Muscle of leg (tissue), 16 donors: ENCODE measurements at places on chromosomes 2 and 18.

GRCh38 chr18:47949202-47949601 is 18.7 kb upstream of the SMAD2 start:
- peak; percentile 70 for DNase-seq

- no peak for DNase-seq
Observed at GRCh38 chr18:26653943-26654615, 105.7 kb upstream of the KCTD1 start.

GRCh38 chr2:103738606-103739005 is 976.8 kb downstream of the TMEM182 start:
- no peak for DNase-seq

DNA sequence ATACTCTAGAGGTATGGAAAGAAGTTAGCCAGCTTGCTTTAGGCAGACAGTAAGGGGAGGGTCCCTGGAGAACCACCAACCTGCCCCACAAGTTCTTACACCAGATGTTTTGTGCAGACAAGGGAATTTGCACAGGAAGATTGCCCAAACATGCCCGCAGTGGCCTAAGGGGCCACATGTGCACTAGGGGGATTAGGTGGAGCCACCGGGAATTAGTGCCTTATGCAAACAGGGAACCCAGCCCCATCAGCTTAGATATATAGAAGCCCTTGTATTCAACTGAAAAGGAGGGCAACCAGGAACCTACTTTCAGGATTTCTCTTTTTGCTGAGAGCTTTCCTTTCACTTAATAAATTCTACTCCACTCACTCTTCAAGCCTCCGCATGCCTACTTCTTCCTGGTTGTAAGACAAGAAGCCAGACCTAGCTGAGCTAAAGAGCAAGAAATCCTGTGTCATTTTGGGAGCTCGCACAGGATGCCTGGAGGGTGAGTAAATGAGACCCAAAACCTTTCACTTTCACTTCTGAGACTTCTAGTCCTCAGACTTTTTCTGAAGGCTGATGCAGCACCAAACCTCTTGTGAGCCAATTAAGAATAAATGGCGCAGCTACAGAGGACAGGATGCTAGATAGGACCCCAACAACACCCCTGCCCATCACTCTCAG is 146.3 kb downstream of the GCA start:
- no peak for DNase-seq

GRCh38 chr2:20172273-20173055 is 52.5 kb downstream of the SDC1 start:
- DNase-seq, result no peak

GRCh38 chr2:236061899-236062298 is 106.3 kb downstream of the GBX2 start:
- DNase-seq, result no peak

DNA sequence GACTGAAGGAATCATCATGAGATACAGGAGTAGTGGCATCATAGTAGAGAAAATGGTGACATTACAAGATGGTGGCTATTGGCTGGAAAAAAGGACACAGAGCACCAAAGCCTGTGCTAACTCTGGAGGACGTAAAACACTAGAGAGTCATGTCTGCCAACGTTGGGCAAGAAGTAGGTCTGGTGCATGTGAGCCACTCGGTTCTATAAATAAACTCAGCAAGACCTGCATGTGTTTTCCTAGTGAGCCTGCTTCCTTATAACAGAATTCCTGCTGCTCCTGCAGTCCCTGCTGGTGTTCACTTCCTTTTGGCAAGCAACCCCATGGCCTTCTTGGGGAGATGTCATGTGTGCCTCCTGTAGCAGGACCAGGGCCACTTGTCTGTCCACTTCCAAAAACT is 325.2 kb downstream of the OSR1 start:
- DNase-seq, result no peak

GRCh38 chr18:79664525-79665125 is 15.0 kb upstream of the CTDP1 start:
- no peak for DNase-seq

DNA sequence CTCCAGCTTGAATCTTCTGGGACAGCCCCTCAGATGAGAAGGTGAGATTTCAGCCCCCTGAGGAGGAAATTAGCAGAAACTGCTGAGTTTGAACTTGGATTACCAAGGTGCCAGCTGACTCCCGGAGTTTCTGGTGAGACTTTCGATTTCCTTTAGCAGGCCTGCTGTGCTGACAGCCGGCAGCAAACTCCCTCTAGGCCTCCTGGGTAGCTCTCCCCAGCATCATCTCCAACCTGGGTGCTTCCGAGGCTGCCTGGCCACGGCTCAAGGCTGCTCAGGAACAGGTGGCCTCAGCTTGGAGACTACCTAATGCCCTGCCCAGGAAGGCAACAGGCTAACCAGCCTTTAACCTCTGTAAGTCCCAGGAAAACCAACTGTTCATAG is 16.5 kb downstream of the SDC1 start:
- DNase-seq, result no peak

GRCh38 chr2:196182439-196183171 is 11.2 kb upstream of the STK17B start:
- DNase-seq, result no peak

DNA sequence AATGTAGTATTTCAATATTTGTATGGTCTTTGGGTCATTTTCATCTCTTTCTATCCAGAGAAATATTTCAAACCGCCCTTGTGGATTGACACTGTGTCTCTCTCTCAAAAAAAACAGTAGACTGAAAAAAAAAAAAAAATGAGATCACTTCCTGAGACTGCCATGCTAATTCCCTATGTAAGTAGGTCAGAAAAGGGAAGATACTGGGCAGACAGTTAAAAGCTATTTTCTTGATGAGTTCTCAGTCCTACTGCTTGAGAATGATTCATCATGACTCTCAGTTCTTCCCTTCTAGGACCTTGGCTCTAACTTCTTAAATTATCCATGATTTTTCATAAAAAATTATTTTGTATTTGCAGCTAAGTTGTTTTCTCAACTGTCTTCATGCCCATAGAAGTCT is 672.3 kb upstream of the REG3G start:
- DNase-seq, result no peak

- DNase-seq, result peak; percentile 68
Observed at GRCh38 chr2:51344886-51345285, 313.0 kb upstream of the NRXN1 start.

DNA sequence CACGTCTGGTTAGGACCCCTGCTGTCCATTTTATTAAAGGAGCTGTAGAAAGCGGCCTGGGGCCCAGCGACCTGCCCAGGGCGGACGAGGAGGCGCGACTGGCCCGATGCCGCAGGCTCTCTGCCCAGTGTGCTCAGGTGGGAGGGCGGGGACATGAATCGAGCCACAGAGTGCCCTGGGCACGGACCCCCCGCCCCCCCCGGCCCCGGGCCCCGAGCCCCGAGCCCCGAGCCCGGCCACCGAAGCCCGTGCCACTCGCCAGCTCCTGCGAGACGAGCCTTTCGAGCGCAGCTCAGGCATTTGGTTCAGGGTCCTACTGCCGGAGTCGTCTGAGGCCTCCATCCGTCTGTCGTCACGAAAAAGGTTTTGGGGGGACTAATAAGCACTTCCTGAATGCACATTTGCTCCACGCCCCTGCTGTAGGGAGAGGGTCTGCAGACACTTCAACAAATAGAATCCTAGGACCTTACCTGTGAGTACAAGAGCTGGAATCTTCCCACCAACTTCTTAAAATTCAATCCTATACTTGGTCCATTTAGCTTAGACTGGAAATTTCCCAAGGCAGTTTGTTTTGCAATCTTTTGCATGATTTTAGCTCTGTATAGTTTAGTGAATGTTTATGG is 602 bp upstream of the ADAM17 start:
- no peak for DNase-seq

DNA sequence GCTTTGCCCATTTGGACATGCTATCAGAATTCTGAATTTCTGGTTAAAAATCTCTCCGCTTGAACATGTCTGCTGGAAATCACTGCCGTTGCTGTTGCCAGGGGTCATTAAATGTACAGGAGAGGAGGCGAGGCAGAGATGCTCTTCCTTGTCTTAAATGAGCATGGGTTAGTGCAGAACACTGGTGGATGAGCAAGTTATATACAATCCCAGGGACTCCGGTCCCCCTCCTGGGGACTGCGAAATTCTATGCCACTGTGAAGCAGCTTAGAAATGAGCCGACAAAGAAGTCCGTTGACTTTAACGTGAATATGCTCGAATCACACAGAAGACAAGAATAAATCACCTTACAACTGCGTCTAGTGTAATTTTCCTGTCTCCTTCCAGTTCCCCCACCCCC is 95.1 kb upstream of the KLHL14 start:
- DNase-seq, result peak; percentile 17

DNA sequence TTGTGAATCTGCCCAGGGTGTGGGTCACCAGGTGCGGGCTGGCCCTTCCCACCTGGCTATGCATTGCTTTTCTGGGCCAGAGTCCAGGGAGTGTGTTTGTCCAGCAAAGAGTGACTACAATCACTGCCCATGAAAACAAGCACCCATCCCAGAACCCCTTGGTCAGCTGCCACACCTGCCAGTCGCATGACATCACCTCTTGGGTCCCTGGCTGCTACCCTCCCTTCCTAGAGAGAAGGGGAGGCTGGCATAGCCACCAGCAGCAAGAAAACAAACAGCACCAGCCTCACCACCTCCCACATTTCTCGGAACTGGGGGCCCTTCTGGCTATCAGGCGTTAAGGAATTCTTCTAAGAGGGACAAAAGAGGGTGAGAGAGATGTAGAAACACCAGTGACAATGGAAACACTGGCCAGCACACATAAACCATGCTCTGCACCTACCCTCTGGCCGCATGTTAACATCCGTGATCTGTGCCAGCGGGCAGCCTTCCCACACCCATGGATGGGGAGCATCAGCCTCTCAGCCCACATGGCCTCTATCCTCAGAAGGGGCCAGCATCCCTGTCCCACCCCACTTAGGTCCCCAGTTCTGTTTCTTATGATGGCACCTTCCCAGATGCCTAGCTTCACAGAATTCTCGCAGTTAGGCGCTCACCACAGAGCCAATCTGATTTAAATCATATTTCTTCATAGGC is 109.7 kb upstream of the GLI2 start:
- DNase-seq, result no peak

GRCh38 chr18:51655327-51655698 is 457.8 kb upstream of the MEX3C start:
- no peak for DNase-seq

GRCh38 chr2:61792355-61792890 is 61.4 kb downstream of the FAM161A start:
- DNase-seq, result no peak

GRCh38 chr18:3055186-3055728 is 42.3 kb upstream of the LPIN2 start:
- DNase-seq, result peak; percentile 73

DNA sequence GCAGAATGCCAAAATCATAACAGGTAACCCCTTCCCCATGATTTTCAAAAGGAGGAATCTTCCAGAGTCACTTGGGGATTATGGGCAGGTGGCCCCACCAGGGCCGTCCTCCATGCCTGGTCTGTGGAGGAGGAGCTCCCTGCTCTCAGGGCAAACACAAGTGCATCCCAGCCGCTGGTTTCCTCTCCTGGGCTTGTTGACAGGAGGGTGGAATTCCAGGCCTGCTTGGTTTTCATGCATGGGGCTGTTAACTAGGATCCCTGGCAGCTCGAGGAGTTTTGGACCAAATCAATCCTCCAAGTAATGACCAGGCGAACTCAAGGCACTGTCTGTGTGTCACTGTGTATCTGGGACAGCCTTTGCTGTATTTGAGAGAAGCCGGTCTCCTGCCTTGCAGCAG is 45.3 kb downstream of the FOSL2 start:
- DNase-seq, result no peak

DNA sequence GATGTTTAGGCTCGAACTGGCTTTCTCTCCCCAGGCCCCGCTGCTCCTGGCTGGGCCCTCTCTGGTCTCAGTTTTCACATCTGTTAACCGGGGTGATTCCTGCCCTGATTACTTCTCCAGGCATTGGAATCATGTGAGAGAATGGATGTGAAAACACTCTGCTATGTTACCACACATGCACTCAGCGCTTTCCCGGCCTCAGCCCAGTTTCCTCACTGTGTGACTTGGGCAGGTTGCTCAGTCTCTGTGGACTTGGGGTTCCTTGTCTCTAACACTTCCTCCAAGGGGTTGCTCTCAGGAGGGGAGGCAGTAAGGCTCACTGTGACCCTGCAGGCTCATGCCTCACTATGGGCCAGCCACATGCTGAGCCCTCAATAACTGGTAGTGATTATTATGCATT is 230.4 kb upstream of the HS6ST1 start:
- no peak for DNase-seq

DNA sequence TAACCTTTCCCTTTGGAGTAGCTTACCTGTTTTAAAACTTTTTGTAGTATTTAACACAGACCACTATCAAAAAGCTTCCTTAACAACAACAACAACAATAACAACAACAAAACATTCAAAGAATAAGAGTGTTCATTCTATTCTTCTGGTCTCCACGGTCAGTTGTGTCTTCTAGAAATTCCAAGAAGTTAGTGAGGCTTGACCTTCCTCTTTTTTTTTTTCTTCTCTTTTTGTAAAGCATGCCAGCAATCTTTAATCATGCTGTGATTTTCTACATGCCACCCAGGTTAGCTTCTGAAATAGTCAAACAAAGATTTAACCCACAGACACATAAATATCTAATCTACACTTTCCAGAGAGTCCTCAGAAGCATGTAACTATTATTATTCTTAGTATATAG is 28.4 kb upstream of the KLHL14 start:
- DNase-seq, result no peak

DNA sequence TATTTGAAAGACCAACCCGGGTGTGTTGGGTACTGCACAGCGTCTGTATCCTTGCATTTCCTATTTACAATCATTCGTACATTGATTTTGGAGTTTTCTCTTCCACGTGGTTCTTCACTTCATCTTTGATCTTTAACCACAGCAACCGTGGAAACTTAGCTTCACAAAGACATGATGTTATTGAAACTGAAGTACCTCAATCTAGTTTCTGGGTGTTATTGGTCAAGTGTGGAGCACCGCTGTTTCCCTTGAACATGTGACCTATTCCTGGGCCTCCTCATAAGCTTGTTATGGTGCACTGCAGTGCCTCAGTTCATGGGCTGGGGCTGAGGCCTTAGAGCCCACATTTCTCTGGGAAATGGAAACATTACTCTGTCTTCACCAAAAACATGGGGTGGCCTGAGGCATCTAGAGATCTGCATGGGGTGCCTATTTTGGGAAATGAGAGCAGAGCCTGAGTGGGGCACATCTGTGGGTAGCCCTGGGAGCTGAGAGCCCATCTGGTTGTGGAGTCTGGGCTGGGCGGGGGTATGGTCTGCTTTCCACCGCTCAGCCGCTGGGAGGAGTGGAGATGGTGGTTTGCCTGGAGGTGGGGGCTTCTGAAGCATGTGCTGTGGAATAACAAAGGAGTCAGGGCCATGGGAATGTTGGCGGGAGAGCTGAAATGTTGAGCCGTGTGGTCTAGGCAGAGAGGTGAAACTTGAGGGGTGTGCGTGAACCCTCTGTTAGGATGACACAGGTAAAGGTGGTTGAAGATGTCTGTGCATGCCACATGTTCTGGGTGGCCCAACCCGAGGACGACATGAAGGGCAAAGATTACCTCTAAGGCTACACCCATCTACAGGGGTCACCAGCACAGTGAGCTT is 37.4 kb downstream of the ZNF236 start:
- no peak for DNase-seq
